AG08396 (cell line): ENCODE measurements at places on chromosomes 3 and 15.

GRCh38 chr15:25057574-25057973, 102.8 kb downstream of the SNRPN start:
- peak; percentile 1 for DNase-seq

- no peak for DNase-seq
Observed at GRCh38 chr15:43934480-43934879, 107.7 kb downstream of the WDR76 start.

DNA sequence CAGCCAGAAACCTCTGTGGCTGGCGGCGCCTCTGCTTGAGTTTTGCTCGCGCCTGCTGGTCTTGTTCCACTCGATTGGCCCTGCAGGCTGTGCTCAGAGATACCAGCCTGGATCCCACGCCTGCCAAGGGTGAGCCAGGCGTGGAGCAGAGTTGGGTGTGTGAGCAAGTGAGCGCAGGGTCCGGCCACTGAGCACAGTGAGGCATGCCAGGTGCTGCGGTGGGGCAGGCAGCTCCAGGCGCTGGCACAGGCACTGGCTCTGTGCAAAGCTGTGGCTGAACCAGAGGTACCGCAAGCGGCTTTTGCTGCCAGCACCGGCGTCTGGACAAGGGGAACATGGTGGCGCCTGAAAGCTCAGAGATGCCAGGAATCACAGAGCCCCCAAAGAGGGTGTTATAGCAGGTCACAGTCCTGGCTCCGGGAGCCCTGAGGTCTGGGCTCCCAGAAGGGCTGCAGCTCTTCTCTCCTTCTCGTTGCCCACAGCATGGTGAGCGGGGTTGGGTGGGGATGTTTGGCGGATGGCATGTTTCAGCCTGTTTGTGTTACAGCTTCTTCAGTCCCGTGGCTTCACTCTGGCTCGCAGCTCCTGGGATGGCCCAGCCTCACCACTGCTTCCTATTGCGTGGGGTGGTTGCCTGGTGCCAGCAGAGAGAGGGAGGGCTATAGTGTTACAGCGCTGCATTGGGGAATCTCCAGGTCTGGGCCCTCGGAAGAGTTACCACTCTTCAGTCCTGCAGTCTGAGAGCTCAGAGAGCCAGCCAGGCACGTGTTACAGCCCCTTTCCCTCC, 73.9 kb downstream of the NR1D2 start:
- no peak for DNase-seq

- DNase-seq = no peak
Observed at GRCh38 chr3:112416391-112417212, 82.7 kb downstream of the BTLA start.
